ENCODE measurements at places on chromosomes 4 and X. TPM values are rescaled to one million over a fixed set of nuclear protein-coding genes. Genes with fewer than 3 reads are reported as not detected.

SLC16A2 gene
- total RNA-seq = 6.2 TPM

NKX3-2 gene
- 1.5 TPM for total RNA-seq

ZNF732 gene
- total RNA-seq = not detected

PDE6B gene
- total RNA-seq = 0.10 TPM

FAM9B gene
- total RNA-seq = not detected

All from MG63 (cell line).